ENCODE measurements at places on chromosomes 4 and X.

DNA sequence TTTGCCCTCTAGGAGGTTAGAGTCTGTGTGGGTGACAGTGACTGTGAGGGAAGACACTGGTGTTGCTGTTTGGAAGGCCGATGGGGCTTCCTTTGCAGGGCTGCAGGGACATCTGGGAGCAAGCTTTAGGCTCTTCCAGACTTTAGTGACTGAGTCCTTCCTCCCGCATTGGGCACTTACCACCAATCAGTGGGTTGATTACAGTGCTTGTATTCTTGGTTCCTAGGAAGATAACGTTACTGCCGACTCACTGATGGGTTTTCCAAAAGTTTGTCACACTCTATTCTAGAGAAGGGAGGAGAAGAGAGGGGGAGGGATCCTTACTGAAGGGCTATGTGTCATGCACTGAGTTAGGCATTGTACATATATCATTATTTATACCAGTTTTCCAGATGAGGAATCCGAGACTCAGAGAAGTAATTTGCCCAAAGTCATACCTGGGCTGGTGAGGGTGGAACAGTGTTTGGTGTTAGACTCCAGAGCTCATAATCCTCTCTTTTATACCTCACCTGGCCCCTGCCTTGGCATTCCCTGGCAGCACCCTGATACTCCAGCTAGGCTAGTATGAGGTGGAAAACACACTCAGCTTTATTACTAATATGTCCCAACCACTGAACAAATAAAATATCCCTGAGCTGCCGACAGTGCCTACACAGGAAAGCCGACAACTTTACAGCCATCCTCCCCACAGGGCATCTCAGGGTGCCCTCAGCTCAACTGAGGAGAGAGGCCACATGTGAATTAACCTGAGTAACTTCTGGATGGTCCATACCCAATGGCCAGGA, 3.8 kb downstream of the CHST7 start:
- DNase-seq: no peak

DNA sequence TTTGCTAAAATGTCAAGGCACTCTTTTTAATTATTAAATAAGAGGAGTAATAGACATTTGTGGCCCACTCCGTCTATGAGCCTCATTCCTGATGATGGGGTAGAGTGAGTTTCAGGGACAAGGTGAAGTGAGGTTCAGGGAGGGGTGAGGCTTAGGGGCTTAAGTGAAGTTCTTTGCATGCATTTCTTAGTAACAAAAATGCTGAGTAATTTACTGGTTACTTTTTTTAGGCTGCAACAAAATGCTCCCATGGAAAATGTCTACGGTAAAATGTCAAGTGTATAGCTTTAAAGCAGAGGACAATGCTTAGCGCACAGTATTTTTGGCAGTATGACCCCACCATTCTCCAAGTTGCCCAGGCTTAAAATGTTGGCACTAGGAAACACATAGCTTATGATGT, 2.0 kb upstream of the USO1 start:
- no peak for DNase-seq

DNA sequence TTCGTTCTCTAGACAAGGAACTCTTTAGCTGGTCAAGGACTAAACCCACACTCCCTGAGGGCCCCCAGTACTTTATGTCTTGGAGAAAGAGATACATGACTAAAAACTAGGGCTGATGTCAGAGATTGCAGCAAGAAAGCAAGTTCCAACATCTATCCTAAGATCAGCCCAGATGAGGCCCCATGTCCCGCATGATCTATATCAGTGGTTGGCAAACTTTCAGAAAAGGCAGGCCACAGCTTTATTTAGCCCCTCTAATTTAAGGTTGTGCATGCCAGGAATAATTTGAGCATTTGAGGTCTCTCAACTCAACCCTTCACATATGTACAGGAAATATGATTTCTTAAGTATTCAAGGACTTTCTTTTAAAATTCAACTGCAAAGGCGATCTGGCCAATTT, 44.1 kb upstream of the FRMD7 start:
- DNase-seq: no peak

DNA sequence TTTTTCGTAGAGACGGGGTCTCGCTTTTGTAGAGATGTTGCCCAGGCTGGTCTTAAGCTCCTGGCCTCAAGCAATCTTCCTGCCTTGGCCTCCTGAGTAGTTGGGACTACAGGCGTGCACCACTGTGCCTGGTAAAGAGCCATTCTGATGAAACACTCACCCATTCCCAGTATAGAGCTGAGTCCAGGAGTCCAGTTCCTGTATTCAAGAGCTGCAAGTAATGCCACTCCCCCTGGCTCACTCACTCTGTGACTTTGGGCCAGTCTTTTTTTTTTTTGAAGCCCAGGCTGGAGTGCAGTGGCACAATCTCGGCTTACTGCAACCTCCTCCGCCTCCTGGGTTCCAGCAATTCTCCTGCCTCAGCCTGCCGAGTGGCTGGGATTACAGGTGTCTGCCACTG, 3.5 kb downstream of the CCDC22 start:
- no peak for DNase-seq

GRCh38 chr4:184193556-184194525, 23.8 kb downstream of the ENPP6 start:
- DNase-seq: no peak

GRCh38 chr4:38669208-38669607, 5.2 kb downstream of the KLF3 start:
- no peak for DNase-seq

DNA sequence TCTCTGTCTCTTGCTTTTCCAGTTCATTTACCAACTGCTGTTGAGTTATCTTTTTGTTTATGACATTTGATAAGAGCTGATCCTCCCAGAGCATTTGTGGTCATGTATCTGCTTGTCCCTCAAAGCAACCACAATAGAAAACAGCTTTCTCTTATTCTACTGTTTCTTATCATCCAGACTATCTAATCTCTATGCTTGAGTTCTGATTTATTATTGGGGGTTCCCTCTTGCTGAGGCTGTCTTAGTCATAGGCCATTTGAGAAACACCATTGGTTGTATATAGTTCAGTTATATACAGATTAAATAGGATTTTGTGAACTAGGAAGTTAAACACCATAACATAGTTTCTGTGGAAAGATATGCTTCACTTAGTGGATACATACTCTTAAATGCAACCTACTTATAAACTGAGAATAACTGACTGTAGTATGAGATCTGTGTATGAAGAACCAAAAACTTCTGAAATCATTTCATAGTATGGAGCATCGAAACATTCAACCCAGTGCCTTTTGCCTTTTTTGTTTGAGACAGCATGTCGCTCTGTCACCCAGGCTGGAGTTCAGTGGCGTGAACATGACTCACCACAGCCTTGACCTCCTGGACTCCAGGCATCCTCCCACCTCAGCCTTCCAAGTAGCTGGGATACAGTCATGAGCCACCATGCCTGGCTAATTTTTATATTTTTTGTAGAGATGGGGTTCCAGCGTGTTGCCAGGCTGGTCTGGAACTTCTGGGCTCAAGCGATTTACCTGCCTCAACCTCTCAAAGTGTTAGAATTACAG, 75.8 kb downstream of the STIM2 start:
- DNase-seq: no peak

Measured in CD4-positive, alpha-beta T cell (primary cell).